Lung microvascular endothelial cell (primary cell): ENCODE measurements at places on chromosomes 5 and 9. TPM values are rescaled to one million over a fixed set of nuclear protein-coding genes. Genes with fewer than 3 reads are reported as not detected.
A peak's percentile ranks its signal among the peaks of the same experiment; 100 is the strongest.

C6 gene
- not detected in 2 replicates for total RNA-seq

FCHSD1 gene
- total RNA-seq, result 9.3 and 10.5 TPM in 2 replicates

ARHGEF39 gene
- under 0.01 and 0.44 TPM in 2 replicates for total RNA-seq

CDKN2B gene
- total RNA-seq, result 1.4 and 4.4 TPM in 2 replicates

SH3RF2 gene
- 0.22 TPM in 1 of 2 replicates, not detected in the other for total RNA-seq

ZNF622 gene
- total RNA-seq, result 23.3 and 33.5 TPM in 2 replicates

C5orf46 gene
- not detected in 2 replicates for total RNA-seq

NDST1 gene
- 22.6 and 27.5 TPM in 2 replicates for total RNA-seq

ZNF883 gene
- 0.22 and 0.40 TPM in 2 replicates for total RNA-seq

PHYHD1 gene
- total RNA-seq, result 0.20 and 0.22 TPM in 2 replicates

ADAMTS16 gene
- not detected in 2 replicates for total RNA-seq

ZBTB34 gene
- 6.8 and 9.1 TPM in 2 replicates for total RNA-seq

SMIM32 gene
- total RNA-seq, result not detected in 2 replicates

ABLIM3 gene
- 19.4 and 20.0 TPM in 2 replicates for total RNA-seq

DNA sequence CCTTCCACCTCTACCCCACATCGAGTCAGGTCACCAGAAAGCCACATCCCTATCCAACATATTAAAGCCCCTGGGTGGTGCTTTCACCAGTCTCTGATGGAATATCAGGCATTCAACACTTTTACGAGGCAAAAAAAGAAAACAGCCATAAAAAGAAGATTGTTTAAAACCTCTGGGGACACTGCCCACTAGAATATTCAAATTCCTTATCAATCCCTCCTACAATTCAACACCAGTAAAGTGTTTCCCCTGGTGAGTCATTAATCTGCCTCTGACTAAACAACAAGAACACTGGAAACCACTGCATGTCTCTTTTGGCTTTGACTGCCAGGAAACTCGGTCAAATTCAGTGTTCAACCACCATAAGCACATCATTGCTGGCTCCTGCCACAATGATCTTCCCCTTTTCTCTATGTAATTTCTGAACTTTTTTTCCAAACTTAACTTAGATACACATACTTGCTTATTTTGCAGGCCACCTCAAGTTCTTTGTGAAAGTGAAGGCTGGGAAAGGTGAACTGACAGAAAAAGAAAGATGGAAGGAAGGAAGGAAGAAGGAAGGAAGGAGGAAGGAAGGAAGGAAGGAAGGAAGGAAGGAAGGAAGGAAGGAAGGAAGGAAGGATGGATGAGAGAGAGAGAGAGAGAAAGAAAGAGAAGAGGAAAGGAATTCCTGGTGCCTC lies 105.3 kb downstream of the PAX5 start:
- peak; percentile 54 for DNase-seq

- peak; percentile 32 for DNase-seq
These were observed 92.2 kb downstream of the CDC42SE2 start for GRCh38 chr5:131355971-131356528.

DNA sequence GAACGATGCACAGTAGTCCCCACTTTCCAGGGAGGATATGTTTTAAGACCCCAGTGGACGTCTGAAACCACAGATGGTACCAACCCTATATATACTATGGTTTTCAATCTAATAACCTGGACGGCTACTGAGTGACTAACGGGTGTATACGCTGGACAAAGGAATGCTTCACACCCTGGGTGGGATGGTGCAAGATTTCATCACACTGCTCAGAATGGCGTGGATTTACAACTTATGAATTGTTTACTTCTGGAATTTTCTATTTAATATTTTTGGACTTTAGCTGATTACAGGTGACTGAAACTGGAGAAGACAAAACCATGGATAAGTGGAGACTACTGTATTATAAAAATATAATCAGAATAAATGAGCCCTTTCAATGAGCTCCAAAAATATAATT lies 147.6 kb upstream of the TRIM32 start:
- no peak for DNase-seq

DNA sequence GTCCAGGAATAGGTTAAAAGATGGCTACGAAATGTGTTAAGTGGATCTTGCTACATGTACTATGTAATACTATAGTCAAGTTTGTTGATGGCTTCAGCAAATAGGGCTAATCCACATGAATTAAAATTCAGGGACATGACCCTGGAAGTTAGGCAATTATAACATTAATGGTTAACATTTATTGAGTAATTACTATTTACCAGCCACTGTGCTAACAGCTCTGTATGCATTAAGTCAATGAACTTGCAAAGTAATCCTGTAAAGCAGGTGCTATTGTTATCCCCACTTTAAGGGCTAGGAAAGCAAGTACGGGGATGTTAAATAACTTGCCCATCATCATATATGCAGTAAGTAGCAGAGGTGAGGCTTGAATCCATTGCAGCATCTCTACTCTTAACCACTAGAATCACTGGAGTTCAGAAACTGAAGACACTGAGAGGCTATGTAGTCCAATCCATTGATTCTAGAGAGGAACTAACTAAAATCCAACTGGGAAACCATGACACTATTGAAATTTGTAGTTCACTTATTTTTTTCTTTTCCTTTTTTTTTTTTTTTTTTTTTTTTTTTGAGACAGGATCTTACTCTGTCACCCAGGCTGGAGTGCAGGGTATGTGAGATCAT lies 77.5 kb upstream of the SPINK5 start:
- no peak for DNase-seq

DNA sequence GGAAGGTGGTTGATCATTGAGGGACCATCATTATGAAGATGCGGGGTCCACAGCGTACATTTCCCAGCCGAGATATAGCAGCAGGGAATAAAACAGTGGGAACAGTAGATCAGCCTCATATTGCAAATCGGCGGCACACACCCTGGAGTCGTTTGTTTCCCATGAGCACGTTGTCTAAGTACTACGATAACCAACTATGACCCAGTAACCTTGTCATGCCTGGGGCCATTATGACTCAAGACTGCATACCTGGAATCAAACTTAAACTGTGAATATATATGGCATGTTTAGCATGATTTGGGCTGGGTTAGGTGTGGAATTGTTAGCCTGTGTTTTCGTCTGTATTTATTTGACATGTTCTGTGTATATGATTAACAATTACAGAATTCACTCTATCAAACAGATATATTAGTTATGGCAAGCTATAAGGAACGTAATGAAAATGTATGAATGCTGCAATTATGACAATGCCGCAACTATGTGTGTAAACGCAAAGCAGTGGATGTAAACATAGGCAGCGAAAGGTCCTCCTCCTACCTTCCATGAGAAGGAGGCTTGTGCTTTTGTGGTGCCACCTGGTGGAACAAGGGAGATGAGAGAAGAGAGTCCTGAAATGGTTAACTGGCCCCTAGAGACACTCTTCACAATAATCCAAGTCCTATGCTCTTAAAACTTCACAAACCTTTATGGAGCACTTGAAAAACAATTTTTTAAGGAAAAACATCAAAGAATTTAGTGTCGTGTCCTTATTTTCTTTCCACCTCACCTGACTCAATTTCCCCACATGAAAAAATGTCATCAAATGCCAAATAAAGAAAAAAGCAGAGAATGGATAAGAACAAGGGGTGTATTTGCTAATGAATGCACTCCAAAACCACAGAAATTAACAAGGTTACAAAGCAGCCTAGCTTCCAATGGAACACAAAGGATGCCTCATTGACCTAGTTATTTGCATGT lies 47.1 kb downstream of the SEMA5A start:
- no peak for DNase-seq

GRCh38 chr9:127396253-127396807 lies 639 bp upstream of the SLC2A8 start:
- DNase-seq, result no peak

GRCh38 chr9:122398371-122398924 lies 27.6 kb downstream of the PTGS1 start:
- DNase-seq, result no peak

- DNase-seq, result peak; percentile 17
These were observed 4.7 kb downstream of the BOD1 start for GRCh38 chr5:173611706-173612105.

- no peak for DNase-seq
These were observed 7.8 kb upstream of the PURA start for GRCh38 chr5:140106101-140106500.

DNA sequence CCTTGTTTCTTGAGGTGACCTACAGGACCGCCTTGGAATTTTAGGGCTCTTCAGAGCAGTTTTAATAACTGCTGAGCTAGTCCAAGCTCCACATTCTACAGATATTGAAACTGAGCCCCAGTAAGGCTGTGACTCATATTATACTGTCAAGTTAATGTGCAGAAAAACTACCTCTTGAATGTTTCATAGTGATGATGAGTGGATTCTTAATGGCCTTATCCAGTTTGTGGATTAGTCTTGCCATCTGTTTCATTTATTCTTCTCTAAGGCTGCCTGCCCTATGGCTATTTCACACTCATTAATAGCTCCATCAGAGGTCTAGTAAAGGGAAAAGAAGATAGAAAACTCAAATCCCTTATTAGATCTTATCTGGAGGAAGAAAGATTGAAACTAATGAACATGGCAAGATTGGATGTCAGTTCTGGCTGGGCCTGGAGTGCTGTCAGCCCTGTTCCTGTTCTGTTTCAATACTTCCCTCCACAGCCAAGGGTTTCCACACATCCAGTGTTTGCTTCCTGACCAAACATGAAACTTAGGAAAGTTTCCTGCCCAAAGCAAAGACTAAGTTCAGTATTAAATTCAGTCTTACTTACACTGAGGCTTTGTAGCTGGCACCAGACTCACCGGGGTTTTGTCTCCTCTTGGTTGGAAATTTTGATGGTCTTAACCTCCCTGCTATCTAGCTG lies 215.6 kb upstream of the DMAC1 start:
- no peak for DNase-seq

DNA sequence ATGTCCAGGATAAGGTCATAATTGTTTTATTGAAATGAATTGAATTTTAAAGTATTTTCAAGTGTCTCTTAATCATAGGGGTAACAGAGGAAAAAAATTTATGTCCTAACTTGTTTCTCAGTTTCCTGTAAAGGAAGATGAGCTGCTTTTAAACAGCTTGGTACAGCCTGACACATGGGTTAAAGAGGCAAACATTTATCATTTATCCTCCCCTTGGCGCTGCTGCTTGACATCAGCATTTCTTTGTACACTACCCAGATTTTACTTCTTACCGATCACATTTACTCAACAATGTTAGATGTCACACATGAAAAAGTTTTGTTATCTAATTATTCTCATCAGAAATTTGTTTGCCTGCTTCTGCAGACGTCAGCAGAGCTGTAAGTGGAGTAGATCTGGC lies 79.4 kb upstream of the CTSL start:
- no peak for DNase-seq

DNA sequence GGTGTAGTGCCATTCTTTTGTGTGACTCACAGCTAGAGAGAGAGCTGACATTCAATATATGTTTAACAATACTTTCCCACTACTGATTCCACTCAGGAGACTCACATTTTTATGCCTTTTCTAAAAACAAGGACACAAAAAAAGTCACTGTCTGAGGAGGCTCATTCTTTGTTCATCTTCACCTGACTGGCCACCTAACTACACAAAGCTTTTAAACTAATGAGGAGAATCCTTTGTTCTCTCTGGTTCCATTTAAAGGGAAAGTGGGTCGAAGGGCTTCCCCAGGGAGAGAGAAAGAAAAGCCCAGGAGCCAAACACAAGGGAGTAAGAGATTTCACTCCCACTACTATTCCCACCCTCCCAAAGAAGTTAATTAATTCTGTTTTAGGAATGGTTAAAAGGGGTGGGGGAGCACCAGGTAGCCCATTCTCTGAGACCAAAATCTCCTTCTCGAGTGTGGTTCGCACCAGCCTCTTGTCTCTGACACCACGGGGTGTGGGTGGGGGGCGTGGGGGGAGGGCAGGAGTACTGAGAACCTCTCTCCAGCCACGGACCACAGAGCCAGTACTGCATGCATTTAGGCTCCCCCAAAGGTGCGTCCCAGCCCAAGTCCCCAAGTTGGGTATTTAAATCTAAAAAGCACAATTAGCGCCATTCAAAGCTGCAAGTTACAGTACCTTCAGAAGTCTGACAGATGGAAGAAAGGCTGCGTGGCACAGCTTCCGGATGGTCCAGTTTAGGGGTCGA lies 747 bp downstream of the TRPM3 start:
- no peak for DNase-seq

DNA sequence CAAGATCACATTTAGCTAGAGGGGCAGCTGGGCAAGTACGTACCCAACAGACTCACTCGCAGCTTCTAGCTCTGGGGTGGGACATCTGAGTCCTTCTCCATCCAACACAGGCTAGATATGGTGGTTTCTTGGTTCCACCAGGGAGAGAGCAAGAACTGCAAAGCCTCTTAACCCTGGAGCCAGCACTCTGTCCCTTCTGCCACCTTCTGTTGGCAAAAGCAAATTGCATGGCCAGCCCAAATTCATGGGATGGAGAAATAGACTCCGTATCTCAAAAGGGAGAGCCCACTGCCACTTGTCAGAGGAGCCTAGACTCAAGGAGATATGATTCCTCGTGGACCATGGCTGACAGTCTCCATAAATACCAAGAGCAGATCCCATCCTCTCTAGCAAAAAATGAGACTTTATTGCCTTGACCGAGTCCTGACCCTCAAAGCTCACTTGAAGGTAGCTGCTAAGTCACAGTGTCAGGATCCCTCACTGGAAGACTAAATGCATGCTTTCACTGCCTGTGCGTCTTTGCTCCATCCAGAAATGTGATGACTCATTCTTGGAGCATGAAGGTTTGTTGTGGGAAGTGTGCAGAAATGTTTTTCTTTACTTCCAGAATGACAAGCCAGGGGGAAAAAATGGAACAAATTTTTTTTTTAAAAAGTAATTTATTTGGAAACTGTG lies 28.8 kb upstream of the ROR2 start:
- DNase-seq, result peak; percentile 25

- DNase-seq, result no peak
These were observed 75.4 kb downstream of the SLC38A9 start for GRCh38 chr5:55636683-55637082.

DNA sequence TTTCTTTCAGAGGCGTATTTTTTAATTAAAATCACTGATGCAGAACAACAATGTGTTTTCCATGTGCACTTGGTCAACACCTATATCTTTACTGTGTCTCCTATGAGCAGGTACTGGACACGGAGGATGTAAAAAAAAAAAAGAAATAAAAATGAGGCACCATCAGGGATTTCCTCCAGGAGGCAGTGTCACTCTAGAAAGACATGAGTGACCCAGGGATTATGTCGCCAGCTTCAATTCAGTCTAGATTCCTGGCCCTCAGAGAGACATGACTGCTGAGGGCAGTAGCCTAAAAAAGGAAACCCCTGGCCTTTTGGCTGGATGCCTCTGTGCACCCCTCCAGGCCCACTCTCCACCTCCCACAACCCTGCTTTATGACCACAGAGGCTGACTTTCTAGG lies 18.3 kb upstream of the IL33 start:
- peak; percentile 53 for DNase-seq

GRCh38 chr9:117487555-117488175 lies 72.8 kb upstream of the ASTN2 start:
- DNase-seq, result peak; percentile 72

DNA sequence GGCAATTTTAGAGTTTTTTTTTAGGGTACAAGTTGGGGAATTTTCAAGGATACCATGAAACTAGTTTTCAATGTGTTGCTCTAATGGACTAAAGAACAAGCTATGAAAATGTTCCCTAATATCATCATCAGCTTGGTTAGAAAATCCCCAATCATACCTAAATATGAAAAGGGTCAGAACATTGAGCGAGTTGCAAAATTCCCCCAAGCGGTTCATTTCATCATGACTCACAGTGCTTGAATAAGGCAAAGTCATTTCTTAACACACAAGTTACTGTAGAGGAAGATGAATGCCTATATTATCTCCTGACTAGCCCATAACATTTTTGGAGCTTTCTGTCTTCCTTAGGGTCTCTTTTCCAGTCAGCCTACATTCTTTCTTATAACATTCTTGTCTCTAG lies 62.7 kb downstream of the ST8SIA4 start:
- DNase-seq, result peak; percentile 65

- no peak for DNase-seq
These were observed 57.8 kb downstream of the RORB start for GRCh38 chr9:74554751-74555419.
